ENCODE measurements at places on chromosomes 3 and 15.

DNA sequence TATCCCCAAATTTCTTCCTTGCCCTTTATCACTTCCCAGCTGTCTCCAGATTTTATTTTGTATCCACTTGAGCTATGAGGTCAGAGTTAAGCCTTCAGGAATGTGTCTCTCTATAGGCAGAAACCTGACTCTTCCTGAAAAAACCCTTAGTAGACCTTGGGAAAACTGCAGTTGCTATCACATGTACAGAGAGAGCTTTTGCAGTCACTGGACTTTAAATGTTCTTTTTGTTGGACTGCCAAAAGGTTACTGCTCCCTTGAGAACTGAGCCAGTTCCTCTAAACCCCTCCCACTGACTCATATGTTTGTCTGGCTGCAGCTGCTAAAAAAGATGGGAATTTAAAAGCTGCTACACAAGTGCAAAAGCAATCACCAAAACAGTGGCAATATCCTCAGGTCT, 169.1 kb upstream of the CCDC54 start:
- no peak for DNase-seq

- DNase-seq = no peak
Observed at GRCh38 chr3:141262308-141262705, 30.7 kb downstream of the PXYLP1 start.

DNA sequence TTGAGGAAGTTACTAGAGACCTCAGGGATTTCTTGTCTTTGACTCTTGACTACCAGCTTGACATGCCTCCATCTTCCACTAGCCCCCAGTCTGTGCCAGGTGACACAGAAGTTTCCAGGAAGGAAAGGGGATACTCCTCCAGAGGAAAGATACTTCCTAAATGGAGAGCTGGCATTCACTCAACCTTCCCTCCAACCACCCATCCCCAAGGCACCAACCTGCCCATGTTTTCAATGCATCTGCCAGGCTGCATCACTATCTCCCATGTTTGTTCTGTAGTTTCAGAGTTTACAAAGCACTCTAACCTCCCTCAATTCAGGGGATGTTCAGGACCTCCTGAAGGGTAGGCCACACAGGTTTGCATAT, 198.4 kb upstream of the LPP start:
- DNase-seq = no peak

DNA sequence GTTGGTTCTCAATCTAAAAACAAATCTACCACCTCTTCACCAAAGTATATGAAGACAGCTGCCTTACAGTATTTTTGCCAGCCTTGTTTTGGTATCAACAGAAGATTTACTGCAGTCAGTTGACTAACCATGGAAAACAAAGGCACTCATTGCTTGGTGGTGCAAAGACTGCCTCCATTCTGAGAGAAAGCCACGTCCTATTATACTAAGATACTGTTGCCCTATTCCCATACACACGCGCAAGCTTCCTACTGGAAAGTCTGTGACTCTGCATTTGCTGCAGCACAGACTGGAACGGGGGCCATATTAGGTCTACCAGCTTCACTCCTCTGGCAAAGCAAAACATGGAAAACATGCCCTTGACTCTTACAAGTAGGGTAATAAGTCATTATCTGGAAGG, 18.0 kb downstream of the MTMR10 start:
- DNase-seq = no peak

GRCh38 chr3:22244761-22245521, 493.9 kb upstream of the ZNF385D start:
- DNase-seq = no peak

DNA sequence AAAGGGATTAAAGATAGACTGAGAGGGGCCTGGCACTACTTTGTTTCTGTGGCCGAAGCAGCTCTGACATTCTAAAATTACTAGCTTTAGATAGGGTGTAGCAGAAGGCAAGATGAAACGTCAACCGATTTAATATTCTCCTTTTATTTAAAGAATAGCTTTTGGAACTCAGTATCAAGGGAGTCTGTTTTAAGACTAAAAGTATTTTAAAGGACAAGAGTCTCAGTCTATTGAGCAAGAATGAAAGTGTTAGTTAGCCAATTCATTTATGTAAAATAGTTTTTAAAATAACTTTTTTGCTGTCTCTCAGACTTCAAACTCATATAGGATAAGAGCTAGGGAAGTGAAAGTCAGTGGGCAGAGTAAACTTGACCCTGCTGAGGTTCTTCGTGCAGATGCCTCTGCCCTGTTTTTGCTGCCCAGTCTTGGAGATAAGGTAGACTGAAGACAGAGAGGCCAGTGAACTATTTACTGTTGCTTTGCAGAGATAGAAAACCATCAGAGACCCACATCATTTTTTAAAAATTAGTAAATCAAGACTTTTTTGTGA, 1090.9 kb downstream of the ROBO2 start:
- no peak for DNase-seq

DNA sequence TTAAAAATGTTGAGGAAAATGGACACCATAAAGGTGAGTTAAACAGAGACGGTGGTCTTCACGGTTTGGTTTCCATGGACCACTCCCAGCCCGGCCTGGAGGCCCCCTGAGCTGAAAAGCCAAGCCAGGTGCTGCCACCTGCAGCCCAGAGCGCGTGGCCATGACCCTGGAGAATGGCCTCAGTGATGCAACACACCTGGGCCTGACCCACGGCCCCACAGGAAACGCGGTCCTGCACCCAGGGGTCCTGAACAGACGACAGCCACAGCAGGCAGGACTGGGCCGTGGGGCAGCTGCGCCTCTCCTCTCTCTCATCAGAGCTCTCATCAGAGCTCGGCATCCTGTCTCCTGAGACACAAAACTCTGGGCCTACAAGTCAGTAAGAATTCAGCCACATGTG, 64.1 kb downstream of the NIPA2 start:
- DNase-seq = no peak

GRCh38 chr15:99390667-99391066, 139.4 kb downstream of the LRRC28 start:
- no peak for DNase-seq

DNA sequence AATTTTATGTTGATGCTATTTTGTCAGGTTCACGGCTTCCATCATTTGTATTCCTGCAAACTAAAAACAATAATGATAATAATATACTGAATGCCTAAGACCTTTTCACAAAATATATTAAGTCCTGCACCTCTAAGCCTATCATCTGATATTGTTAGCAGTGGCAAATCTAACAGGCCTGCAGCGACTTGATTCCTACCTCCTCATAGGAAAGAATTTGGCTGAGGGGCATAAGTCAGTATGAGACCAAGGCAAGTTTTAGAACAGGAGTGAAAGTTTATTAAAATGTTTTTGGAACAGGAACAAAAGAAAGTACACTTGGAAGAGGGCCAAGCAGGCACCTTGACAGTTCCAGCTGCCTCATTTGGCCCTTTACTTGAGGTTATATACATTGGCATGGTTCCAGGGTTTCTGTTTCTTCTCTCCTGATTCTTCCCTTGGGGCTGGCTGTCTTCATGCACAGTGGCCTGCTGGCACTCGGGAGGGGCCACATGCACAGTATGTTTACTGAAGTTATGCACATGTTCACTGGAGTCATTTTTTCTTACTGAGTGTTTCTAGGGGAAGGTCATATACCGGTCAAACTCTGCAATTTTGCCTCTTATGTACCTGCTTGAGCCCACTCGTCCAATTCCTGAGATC, 418.1 kb downstream of the EPHA6 start:
- no peak for DNase-seq

DNA sequence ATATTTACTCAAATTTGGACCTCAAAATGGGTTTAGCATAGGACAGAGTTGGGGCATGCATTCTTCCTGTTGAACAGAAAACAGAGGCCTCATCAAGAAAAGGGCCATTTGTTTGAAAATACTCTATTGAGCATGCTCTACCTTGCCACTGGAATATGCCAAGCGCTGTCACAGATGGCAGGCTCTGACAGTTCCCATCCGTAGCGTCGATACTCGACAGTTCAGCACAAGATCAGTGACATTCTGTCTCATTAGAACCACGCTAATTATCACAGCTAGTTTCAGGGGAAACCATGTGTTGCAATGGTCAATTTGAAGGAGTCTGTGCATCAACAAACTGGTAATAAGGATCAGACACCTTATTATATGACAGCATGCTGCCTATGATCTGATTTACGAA, 54.5 kb downstream of the SATB1 start:
- DNase-seq = no peak

- no peak for DNase-seq
Observed at GRCh38 chr15:85760531-85761371, 34.0 kb downstream of the KLHL25 start.

DNA sequence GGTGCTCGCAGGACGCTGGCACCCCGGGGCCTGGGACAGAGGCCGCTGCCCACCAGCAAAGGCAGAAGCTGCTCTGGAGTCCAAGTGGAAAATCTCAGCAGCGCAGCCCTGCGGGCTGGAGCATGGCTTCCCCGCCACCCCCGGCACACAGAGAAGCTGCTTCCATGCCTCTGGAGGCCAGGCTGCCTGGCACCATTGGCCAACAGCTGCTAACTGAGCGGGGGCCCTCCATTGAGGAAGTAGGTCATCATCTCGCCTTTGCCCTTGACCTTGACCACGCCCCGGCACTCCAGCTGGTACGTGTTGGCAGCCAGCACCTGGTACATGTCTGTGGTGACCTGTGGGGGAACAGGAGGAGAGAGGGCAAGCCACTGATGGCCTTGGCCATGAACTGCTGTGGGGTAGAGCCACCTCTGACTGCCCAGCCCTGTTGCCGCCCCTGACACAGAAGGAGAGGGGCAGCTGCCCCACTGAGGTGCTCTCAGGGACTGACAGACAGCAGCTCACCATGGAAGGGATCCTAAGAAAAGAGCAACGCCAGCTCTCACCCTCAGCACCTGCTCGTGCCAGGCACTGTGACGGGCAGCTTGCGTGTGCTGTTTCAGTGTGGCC, 82.8 kb downstream of the SEC22A start:
- DNase-seq = no peak

- no peak for DNase-seq
Observed at GRCh38 chr15:94700211-94700610, 468.9 kb downstream of the MCTP2 start.
